ENCODE measurements at places on chromosomes 7 and 10. TPM values are rescaled to one million over a fixed set of nuclear protein-coding genes. Genes with fewer than 3 reads are reported as not detected.

The MUC3A gene
- not detected for total RNA-seq

- DNase-seq = peak; percentile 48
Observed at GRCh38 chr7:112112822-112113255, 93.4 kb downstream of the DOCK4 start.

DNA sequence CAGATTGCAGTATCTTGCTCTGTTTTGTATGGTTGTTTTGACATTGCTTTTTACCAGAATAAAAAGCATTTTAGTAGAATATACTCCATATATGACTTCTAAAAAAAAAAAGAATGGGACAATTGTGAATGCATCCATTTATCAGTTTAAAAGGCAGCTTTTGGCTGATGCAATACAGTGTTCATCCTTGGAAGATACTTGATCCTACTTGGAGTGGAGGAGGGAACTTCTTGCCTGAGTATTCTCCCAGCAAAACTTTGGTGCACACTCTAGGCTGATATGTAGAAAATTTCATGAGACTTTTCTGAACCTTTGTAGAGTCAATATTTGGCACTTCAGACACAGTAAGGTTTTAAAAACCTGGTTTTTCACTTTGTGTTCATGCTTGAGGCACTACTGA, 40.2 kb downstream of the WDR11 start:
- DNase-seq = no peak

DNA sequence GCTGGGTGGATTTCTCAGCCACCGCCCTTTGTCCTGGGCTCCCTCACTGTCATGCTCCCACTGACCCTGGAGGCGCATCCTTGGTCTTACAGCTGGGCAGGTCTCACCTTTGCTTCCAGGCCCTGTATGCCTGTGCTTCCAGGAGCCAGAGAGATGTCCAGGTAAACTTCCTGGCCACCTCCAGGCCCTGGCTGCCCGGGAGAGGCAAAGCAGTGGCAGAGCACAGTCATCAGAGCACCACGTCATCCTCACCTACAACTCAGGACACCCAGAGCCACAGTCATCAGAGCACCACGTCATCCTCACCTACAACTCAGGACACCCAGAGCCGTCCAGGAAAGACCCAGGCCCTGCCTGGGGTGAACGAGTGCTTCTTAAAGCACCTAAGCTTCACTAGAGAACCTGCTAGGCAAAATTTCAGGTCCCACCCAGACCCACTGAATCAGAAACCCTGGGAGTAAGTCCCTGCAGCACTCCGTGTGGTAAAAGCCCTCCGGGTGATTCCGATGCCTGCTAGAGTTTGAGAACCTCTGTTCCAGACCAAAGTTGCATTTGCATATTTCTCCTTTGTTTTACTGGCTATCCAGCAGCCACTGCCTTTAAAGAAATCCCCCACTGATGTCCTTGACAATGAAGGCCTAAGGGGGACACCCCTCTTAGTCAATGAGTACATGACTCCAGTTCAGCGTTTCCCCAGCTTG, 62.3 kb downstream of the DLG5 start:
- DNase-seq = no peak

GRCh38 chr10:132413226-132414205, 16.5 kb downstream of the PWWP2B start:
- DNase-seq = no peak

Data from G401 (cell line).